ENCODE measurements at places on chromosomes 2 and 18.

- DNase-seq = no peak
These were observed 1577.7 kb upstream of the ACVR2A start for GRCh38 chr2:146267093-146267492.

GRCh38 chr18:26336572-26336971 lies 110.3 kb downstream of the TAF4B start:
- no peak for DNase-seq

GRCh38 chr2:1738646-1739302 lies 5.5 kb downstream of the PXDN start:
- DNase-seq = no peak

DNA sequence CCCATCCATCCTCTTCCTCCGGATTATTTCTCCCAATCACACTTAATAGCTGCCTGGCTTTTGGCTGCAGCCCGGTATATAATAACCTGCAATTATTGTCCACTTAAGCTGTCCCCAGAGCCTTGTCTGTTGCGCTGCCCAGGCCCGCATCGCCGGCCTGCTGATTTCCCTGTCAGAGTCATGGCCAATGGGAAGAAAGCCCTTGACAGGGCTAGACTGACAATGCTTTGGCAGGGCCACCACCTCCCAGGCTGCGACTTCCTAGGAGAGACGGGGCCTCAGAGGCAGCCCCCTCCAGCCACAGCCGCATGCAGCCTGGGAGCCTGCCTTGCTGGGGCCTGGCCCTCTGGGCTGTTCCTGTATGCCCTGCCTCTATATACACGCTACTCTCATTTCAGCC lies 10.0 kb upstream of the CELF4 start:
- no peak for DNase-seq

DNA sequence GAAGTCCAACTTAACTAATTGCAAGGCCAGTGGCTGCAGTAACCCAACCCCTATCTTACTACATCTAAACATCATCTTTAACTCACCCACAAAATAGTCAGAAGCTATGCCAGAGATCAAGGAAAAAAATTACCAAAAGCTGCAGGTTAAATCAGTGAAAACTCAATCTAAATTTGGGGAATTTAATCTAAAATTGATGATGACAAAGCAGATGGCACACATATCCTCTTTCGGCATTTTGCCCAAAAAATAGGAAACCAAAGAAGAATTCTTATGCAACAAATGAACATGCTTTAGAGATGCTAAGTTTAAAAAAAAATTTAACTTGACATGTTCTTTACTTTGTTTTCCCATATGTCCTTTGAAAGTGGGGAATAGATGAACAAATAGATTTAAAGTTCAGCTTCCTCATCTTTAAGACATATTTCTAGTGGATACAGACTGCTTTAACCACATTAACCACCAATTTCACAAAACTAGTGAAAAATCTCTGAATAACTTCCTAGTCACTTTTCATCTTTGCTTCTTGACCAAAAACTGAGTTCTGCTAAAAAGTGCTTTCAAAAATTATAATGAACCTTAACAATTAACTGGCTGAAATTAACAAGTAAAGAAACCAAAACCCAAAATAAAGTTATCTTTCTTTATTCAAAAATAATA lies 74.3 kb upstream of the CCDC150 start:
- DNase-seq = no peak

GRCh38 chr2:99636144-99637034 lies 146.6 kb upstream of the REV1 start:
- DNase-seq = peak; percentile 75

DNA sequence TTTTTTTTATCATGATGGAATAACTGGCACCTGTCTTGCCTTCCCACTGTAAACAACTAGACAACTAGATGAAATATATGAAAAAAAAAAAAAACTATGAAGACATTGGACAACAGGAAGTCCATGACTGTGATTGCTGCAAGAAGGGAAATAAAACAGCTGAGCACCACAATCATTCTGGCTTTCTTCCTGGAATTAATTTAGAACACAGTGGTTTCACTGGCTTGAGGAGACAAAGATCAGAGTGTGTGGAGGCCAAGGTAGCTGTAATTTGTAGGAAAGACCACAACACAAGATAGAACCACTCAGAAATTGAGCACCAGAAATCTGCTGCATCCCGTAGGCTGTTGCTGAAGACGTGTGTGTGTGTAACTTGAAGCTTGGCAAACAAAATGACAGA lies 121.1 kb upstream of the PID1 start:
- no peak for DNase-seq

DNA sequence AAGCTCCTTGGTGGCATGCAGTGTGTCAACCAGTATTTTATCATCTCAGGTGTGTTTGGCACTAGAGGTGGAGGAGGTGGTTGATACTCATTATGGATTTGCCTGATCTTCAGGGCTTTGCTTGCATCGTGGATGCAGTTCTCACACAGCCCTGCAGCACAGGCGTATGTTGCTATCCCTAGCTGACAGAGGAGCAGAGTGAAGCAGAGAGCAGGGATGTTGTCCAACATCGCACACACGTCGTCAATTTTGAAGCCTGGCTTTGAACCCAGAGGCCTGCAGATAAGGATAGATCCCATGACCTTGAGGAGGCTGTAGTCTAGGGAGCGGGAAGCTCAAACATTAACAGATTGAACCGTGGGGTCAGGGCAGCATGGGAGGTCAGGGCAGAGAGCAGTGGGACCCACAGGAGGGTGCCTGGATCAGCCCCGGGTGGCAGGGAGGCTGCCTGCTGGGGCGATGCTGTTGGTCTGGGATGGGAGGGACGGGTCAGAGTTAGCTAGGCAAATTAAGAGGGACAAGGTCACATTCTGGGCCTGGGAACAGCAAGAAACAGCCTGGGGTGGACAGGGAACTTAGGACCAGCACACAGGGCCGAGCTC lies 4.2 kb downstream of the RNF144A start:
- DNase-seq = peak; percentile 17

Measured in right kidney (tissue), 9 donors.